Stimulated activated CD4-positive, alpha-beta T cell treated with anti-CD3 and anti-CD28 coated beads, Interleukin-15, amount 100 ng/mL, for 1 hour (primary cell): ENCODE measurements at places on chromosomes 12 and 14.

DNA sequence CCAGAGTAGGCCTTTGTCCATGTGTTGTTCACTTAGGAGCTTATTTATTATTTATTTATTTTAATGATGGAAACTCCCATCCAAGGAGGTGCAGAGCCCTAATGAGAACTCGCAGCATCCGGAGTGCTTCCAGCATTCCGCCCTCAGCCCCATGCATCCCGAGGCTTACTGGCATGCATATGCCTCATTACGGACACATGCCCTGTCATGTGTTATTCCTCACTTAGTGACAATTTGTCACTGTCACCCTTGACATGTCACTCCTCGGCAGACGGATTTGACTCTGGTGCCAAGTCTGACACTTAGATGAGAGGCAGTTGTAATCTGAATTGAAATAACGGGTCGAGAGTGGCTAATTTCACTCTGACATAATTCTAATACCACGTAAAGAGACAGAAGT, 132.8 kb downstream of the VRK1 start:
- DNase-seq = no peak

DNA sequence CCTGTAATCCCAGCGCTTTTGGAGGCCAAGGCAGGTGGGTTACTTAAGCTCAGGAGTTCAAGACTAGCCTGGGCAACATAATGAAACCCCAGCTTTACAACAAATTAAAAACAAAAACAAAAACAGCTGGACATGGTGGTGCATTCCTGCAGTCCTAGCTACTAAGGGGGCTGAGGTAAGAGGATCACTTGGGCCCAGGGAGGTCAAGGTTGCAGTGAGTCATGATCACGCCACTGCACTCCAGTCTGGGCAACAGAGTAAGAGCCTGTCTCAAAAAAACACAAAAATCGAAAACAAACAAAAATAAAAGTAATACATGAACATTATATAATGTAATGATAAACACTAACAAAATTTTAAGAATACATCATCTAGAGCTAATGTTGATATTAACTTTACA, 46.2 kb upstream of the GRIP1 start:
- no peak for DNase-seq

GRCh38 chr12:46678426-46678825, 147.4 kb downstream of the SLC38A4 start:
- DNase-seq = no peak

- no peak for DNase-seq
These were observed 14.3 kb downstream of the FAM181A start for GRCh38 chr14:93941293-93941910.

DNA sequence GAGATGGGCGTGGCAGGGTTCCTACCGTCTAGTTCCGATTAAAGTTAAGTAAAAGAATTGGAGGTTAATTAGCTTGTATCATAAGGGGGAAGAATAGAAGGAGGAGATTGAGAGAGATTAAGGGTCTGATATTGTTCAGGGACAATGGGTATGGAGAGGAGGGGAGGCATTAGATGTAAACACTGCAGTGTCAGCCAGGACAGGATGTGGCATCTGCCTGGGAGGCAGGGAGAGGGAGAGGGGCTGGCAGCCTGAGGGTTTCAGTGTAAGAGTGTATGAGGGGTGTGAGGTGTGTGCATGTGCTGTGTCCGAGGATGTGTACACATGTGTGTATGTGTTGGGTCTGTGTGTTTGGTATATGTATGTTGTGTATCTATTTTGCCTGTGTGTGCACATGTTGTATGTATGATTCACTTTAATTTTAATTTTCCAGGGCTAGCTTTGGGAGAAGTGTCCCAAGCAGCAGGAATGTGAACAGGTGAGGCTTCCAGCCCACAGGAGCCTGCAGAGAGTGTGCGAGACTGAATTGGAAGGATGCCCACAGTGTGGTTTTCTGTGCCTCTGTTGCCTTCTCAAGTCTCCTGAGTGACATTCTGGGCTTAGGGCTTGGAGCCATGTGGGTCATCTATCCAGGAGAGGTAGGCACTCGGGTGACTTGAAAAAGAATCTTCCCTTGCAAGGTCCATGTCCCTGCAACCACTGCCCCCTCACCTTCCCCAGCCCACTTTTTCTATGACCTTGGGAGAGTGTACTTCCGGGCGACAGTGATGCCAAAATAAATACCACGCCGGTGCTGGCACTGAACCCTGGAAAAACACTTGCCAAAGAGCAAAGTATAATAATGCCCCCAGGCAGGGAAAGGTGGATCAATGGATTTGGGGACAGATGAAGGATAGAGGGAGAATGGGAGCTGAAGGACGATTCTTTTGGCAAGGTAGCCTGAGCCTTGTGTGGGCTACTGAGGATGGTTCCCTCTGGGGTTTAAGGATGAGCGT, 36.8 kb upstream of the DCD start:
- no peak for DNase-seq

- DNase-seq = no peak
These were observed 51.6 kb upstream of the ABCC9 start for GRCh38 chr12:21992823-21993222.

DNA sequence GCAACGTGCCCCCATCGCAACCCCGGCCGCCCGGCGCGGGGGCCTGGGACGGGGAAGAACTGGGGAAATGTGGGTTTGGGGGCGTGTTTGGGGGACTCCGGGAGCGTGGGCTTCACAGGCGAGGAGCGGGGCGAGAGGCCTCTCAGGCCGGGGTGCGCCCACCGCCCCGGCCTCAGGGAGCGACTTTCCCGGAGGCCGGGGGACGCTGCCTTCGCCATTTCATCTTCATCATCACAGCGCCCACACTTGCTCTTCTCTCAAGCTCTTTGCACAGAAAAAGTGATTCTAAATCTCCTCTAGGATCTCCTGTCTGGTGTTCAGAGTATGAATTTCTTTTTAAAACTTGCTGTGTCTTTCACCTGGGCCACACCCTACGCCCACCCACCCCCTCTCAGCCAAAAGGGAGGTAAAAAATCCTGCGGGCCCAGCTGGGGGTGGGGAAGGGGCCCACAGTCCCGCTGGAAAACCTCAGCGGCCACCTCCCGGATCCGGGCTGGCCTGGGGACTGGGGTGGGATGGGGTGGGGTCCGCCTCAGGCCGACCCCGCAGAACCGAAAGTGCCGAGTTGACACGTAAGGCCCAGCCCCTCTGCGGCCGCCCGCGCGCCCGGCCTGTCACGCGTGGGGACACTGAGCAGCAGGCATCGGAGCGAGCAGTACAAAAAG, 7.4 kb downstream of the CDKN1B start:
- peak; percentile 37 for DNase-seq

- no peak for DNase-seq
These were observed 73.0 kb downstream of the RAD51B start for GRCh38 chr14:67892466-67893100.

DNA sequence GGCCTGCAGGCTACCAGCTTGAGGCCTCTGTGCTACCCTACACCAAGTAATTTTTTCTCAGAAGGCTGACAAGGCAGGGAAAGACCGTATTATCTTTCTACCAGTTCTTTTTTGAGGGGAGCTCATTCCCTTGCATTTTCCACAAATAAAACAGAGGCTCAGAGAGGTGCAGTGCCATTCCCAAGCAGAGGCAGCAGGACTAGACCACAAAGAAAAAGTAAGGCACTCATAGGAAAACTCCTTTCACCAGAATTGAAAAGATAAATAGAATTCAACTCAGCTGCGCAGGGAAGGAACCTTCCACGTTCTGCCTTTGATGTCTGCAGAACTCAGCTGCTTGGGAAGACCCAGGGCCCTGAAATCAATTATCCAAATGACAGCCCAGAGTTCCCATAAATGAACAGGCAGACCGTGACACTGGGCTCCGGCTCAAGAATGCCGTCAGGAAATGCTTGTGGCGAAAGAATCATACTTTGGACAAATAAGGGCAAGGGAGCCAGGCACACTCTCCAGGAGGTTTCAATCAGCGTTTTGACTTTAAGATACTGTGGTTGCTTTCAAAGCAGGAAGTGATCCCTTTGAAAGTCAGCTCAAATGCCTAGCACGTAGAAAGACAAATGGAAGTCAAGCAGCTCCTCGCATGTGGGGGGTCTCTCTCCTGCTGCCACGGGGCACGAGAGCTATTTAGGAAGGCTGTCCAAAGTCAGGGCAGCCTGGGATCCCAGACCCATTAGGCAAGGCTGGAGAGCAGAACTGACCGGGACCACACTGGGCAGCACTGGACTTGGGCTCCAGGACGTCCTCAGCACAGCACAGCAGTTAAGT, 14.0 kb downstream of the KCTD10 start:
- no peak for DNase-seq

DNA sequence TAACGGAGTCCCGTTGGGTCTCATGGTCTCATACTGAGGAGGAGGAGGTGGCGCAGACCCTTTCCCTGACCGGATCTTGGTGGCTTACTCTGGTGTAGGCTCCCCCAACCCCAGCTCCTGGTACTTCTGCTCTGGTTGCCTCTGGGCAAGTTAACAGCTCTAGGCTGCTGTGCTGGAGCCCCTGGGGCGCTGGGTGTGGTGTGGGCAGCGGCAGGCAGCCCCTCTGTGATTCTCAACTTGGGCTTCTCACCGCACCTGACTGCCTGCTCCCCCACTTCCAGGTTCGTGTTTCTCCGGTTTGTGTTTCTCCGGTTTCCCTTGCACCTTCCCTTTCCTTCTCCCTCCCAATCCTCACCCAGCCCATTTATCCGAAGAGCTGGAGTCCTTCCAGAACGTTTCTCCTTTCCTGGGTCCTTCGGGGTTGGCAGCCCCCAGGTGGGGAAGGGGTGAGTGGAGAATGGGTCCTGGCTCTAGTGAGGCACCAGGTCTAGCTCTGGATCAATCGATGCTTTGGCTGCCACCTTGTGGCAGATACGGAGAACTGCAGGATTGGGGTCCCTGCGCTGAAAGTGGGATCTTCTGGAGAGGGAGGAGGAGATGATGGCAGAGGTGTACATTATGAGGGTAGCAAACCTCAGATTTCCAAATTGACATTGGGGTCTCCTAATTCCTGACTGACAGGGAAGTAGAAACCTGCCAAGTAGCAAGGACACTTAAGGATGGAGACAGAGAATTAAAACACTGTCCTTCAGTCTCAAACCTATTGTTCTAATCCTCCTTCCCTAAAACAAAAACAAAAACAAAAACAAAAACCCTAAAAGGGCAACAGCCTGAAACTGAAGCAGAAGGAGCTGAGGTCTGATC, 8.3 kb downstream of the CISTR start:
- DNase-seq = no peak

DNA sequence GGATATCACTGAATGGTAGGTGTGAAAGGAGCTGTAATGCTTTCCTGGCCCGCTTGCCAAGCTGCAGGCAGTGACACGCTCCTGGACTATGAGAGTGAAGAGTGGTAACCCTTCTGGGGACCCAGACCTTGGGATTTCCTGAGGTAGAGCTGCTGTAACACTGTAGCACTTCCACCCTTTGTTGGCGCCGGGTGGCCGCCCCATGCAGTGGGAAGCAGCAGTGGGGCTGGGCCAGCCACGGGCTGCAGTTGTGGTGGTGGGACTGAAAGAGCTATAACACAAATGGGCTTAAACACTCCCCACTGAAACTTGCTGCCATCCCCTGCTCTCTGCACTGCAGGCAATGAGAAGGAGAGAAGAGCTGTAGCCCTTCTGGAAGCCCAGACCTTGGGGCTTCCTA, 9.6 kb upstream of the FBXO33 start:
- no peak for DNase-seq

DNA sequence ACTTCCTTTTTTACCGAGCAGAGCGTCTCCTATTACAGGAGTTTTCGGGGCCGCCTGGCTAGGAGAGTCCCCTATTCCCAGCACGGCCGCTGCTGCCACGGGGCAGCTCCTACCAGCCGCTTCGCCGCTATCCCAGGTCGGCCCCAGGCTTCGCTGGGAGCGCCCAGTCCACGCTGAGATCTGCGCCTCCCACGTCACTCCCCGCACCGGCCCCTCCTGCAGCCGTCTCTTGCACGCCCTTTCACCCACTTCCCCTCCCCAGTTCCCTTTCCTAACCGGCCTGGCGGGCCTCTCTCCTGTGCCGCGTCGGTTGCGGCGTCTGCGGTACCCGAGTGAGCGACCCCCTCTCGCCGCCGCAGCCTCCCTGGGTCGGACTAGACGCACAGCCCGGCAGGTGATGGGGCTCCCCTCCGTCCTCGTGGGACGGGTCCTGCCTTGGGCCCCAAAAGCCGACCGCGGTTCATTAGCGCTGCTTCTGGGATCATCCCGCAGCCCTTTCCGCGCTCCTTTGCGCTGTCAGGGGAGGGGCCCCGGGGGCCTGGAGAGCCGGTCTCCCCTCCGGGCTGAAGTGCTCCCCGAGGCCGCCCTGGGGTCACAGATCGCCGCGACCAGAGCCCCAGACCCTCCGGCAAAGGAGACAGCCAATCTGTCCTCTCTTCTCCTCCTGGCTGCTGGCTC, 1318.4 kb downstream of the TMEM121 start:
- DNase-seq = peak; percentile 29

- DNase-seq = no peak
These were observed 28.1 kb upstream of the PRICKLE1 start for GRCh38 chr12:42617622-42618021.

DNA sequence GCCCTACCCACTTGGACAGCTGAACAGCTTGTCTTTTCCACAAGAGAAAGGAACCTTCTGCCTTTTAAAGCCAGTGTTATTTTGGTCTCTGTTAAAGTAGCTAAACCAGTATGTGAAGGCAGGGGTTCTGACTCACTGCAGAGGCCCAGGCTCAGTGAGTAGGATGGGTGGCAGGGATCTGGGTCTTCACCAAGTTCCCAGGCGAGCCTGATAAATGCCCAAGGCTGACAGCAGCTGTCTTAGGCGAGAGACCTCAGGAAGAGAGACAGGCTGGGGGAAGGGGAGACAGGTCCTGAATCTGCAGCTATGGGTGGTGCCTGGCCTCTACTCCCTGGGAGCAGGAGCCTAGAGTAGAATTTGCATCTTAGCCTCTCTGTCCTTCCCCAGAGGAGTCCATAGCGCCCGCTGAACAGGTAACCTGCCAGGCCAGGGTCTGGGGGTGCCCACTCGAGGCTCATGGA, 18.1 kb upstream of the KIF26A start:
- no peak for DNase-seq

- DNase-seq = no peak
These were observed 104.0 kb downstream of the NCOR2 start for GRCh38 chr12:124463341-124463921.

- DNase-seq = no peak
These were observed 24.6 kb upstream of the APOF start for GRCh38 chr12:56387152-56387736.

DNA sequence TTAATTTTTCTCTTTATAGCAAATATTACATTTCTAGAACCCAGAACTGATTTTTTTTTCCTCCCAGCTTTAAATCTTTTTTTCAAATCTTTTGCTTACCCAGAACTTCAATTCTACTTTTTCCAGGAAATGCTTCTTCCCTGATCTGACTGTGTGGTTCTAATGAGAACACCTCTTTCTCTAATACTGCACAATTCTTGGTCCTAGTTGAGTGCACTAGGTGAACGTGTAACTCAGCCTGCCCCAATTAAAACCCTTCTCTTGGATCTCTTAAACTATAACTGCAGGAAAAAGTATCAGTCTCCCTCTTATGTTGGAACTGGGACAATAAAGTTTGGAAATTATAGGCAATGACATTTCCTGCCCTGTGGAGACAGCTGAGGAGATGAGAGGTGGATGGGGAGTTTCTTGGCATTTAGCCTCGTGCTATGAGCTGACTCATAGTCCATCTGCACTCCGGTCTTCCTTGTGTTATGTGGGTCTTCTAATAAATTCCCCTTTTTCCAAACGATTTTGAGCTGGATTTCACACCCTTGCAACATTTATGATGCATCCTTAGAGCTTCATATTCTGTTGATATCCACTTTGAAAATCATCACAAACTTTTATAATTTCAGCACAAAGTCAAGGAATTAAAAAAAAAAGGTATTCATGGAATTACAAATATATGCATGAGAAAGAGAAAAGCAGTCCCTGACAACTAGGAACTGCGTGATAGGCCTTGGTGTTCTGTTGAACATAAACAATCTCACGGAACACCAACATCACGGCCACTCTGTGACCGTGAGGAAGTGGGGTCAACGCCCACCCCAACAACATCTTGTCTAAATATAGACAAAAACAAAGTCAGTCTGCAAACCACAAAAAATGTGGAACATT, 52.4 kb downstream of the BRMS1L start:
- DNase-seq = no peak
